GM23248 (cell line): ENCODE measurements at places on chromosomes 13 and 19. TPM values are rescaled to one million over a fixed set of nuclear protein-coding genes. Genes with fewer than 3 reads are reported as not detected.

DNA sequence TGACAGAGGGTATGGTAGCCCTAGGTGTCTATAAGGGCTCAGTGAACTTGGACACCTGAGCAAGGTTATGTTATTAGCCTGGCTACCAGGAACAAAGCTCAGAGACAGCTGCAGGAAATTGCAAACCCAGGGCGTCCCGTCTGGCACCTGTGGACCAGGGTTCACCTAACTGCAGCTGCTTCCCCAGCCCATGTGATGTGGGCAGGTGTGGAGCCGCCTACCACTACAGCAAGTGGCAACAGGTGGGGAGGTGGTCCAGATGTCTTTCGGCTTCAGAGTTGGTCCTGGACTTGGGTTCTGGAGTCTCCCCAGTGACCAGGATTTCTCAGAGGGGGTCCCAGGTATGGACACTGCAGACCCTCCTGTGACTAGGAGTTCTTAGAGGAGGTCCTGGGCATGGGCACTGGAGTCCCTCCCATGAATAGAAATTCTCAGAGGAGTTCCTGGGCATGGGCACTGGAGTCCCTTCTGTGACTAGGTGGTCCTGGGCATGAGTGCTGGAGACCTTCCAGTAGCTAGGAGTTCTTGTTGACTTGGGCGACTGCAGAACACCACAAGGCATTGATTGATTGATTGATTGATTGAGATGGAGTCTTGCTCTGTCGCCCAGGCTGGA is 25.2 kb downstream of the ACTL9 start:
- no peak overlapping the region for H3K27ac ChIP-seq
- H3K27me3 ChIP-seq: no peaks in the 10 kb centered on the region
- H3K4me1 ChIP-seq: no peaks in the 10 kb centered on the region
- DNase-seq: no peak
- H3K4me3 ChIP-seq: no peak overlapping the region

DNA sequence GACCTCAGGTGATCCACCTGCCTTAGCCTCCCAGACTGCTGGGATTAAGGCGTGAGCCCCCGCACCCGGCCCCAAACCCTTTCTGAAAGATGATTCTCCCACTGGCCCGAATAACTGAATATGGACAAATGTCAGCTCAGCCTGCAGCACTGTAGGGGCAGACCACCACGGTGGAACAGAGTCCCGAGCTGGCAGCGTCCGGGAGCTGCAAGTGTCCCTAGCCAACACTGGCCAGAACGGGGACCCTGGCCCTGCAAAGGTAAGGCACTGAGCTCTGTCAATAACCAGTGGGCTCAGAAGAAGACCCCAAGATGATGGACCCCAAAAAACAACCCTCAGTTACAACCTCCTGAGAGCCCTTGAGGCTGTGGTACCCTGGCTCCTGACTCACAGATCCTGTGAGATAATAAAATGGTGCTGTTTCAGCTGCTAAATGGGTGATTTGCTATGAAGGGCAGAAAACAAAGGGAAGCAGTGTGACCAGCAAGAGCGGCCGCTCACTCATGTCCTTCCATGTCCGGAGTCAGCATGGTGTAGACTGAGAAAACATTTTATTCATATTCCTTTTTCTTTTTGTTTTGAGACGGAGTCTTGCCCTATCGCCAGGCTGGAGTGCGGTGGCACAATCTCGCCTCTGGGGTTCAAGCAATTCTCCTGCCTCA is 1.6 kb downstream of the LSM7 start:
- peak overlapping the region; percentile 95 for H3K4me3 ChIP-seq
- no peaks in the 10 kb centered on the region for H3K36me3 ChIP-seq
- peak; percentile 20 for DNase-seq
- H3K27me3 ChIP-seq: no peaks in the 10 kb centered on the region
- H3K4me1 ChIP-seq: peaks cover 6% of the 10 kb centered on the region; the same call in 1 of the 2 replicates

- H3K4me1 ChIP-seq: no peaks in the 10 kb centered on the region
- DNase-seq: no peak
- H3K27ac ChIP-seq: no peak overlapping the region
- H3K36me3 ChIP-seq: no peaks in the 10 kb centered on the region
- no peaks in the 10 kb centered on the region for H3K27me3 ChIP-seq
- H3K4me3 ChIP-seq: no peak overlapping the region
These were observed 132.0 kb downstream of the FOXO1 start for GRCh38 chr13:40534456-40534855.

DNA sequence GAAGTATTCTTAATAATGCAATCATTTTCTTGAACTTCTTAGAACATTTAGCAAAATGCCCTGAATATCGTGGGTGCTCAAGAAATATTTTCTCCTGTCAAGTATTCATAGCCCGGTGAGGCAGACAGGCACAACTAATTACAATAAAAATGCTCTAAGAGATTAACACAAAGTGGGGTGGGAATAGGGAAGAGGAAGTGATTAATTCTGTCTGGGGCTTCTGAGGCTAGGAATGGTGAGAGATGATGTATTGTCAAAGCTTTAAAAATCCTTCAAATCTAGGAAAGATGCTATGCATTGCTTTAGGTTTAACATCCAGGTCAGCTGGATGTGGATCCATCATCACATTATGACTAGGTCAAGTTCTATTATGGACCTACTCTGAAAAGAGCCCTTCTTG is 66.9 kb upstream of the POSTN start:
- H3K4me1 ChIP-seq: peaks cover 10% of the 10 kb centered on the region
- DNase-seq: no peak
- no peak overlapping the region for H3K4me3 ChIP-seq
- no peaks in the 10 kb centered on the region for H3K27me3 ChIP-seq
- H3K27ac ChIP-seq: no peak overlapping the region
- no peaks in the 10 kb centered on the region; the same call in 1 of the 2 replicates for H3K36me3 ChIP-seq

DNA sequence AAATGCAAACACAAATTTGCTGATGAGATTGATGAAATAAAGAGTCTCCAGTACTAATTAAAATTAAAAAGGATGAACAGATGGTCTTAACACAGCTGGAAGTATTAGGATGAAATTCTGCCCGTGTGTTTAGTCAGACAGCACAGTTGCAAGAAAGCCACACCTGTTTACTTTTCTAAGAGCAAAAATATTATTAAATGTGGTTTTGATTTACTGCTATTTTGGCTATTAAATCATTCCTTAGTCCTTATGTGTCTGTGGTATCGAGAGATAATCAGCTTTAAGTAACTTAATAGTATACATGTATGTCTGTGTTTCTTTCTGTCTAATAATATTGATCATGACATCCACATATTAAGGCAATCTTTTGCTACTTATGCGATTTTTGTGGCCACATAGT is 494.9 kb downstream of the GPC6 start:
- H3K4me3 ChIP-seq: no peak overlapping the region
- no peaks in the 10 kb centered on the region for H3K27me3 ChIP-seq
- no peaks in the 10 kb centered on the region for H3K36me3 ChIP-seq
- DNase-seq: no peak
- peaks cover 9% of the 10 kb centered on the region for H3K4me1 ChIP-seq
- no peak overlapping the region for H3K27ac ChIP-seq

- H3K27me3 ChIP-seq: no peaks in the 10 kb centered on the region
- H3K4me1 ChIP-seq: no peaks in the 10 kb centered on the region
- no peak overlapping the region for H3K27ac ChIP-seq
- H3K36me3 ChIP-seq: no peaks in the 10 kb centered on the region
- H3K4me3 ChIP-seq: no peak overlapping the region
- peak; percentile 71 for DNase-seq
These were observed 35.9 kb upstream of the ZSCAN5A start for GRCh38 chr19:56350416-56351045.

MIR17HG gene
- 0.43 and 2.5 TPM in 2 replicates for total RNA-seq
